ENCODE measurements at places on chromosomes 2 and 18.

DNA sequence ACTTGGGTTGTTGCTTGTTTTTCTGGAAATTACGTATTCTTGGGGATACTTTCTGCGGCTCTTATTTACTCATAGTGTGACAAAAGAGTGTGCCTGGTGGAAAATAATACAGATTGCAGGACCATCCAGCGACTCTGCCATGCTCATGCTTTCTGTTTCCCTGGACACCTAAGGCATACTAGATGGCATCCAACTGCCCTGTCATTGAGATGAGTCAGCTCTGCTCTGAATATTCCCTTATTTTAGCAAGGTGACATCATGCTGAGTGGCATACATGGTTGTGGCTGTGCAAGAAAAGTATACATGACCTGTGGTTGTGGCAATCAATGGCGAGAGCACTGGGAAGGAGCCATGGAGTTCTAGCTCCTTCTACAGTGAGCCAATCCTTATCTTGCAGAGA, 471.0 kb downstream of the TMEM182 start:
- H3K27me3 ChIP-seq, result no peaks in the 10 kb centered on the region
- H3K36me3 ChIP-seq, result no peaks in the 10 kb centered on the region
- no peak for DNase-seq
- H3K27ac ChIP-seq, result no peak overlapping the region
- H3K4me1 ChIP-seq, result no peaks in the 10 kb centered on the region
- H3K4me3 ChIP-seq, result no peak overlapping the region

GRCh38 chr18:78228974-78229373, 750.6 kb upstream of the SALL3 start:
- no peak for DNase-seq
- peaks cover 2% of the 10 kb centered on the region for H3K36me3 ChIP-seq
- no peaks in the 10 kb centered on the region for H3K27me3 ChIP-seq
- H3K4me1 ChIP-seq, result no peaks in the 10 kb centered on the region
- no peak overlapping the region for H3K4me3 ChIP-seq

- H3K27me3 ChIP-seq, result no peaks in the 10 kb centered on the region
- H3K36me3 ChIP-seq, result no peaks in the 10 kb centered on the region
- H3K27ac ChIP-seq, result no peak overlapping the region
- no peak overlapping the region for H3K4me3 ChIP-seq
- no peaks in the 10 kb centered on the region for H3K4me1 ChIP-seq
Measured at GRCh38 chr2:218022131-218022850, 19.5 kb upstream of the TNS1 start.

DNA sequence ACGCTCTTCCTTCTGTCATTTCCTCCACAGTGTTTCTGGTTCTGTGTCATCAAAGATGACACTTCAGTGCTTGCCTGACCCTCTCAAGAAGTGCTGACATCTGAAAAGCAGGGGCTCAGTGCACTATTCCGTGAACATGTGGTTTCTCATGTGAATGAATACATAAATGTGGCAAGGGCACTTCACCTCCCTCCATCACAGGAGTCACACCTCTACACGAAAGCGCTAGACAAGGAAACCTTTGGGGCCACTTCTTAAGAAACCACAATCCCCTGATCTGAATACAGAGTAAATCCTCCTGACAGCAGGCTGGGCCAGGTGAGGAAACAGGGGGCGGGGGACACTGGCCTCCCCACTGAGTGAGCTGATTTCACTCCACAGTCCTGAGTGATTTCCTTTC, 145.8 kb upstream of the ACAA2 start:
- DNase-seq, result peak; percentile 49
- no peak overlapping the region for H3K4me3 ChIP-seq
- H3K27me3 ChIP-seq, result peaks cover 7% of the 10 kb centered on the region
- peak overlapping the region; percentile 2 for H3K27ac ChIP-seq
- H3K36me3 ChIP-seq, result no peaks in the 10 kb centered on the region

- H3K27me3 ChIP-seq, result no peaks in the 10 kb centered on the region
- no peak for DNase-seq
- H3K27ac ChIP-seq, result no peak overlapping the region
Measured at GRCh38 chr2:157489983-157490382, 46.1 kb upstream of the CYTIP start.

- H3K4me1 ChIP-seq, result no peaks in the 10 kb centered on the region
- no peaks in the 10 kb centered on the region for H3K36me3 ChIP-seq
- H3K27ac ChIP-seq, result no peak overlapping the region
- no peak for DNase-seq
- H3K27me3 ChIP-seq, result no peaks in the 10 kb centered on the region
Measured at GRCh38 chr2:51243892-51244535, 212.1 kb upstream of the NRXN1 start.

DNA sequence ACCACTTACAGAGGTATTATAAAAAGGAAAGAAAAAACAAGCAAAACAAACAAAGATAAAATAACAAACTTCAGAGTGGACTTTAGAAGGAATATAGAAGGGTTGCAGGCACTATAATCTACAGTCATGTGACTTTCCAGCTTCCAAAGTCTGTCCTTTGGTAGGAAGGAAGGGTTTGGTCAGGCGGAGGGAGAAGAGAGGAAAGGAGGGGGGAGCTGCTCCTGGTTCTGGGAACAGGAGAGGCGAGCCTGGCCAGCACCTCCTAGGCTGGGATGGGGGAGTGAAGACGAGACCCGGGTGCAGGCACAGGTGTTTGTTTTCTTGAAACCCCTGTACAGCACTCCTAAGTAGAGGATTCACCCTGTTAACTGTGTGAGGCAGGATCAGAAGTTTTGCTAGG, 53.8 kb upstream of the GATA6 start:
- no peak for DNase-seq
- H3K36me3 ChIP-seq, result no peaks in the 10 kb centered on the region
- no peaks in the 10 kb centered on the region for H3K27me3 ChIP-seq
- no peak overlapping the region for H3K4me3 ChIP-seq
- H3K27ac ChIP-seq, result no peak overlapping the region

DNA sequence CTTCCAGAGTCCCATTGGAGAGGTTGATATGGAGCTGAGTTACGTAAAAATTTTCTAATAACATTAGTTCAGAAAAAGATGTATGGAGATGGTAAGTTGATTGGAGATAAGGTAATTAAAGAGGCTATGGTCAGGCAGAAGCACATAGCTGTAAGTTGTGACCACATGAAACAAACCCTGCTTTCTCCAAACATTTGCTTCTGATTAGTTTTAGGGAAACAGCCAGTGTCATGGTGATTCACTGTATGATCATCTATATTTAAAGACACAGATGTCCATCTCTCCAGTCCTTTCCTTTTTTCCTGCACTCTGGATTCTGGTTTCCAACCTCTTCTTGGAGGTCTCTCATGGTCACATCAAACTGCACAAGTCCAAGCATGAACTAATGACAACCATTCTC, 1550.8 kb upstream of the PIK3C3 start:
- H3K27me3 ChIP-seq, result no peaks in the 10 kb centered on the region
- no peak for DNase-seq
- H3K4me3 ChIP-seq, result no peak overlapping the region
- no peaks in the 10 kb centered on the region for H3K36me3 ChIP-seq
- H3K27ac ChIP-seq, result no peak overlapping the region
- no peaks in the 10 kb centered on the region for H3K4me1 ChIP-seq

- H3K36me3 ChIP-seq, result no peaks in the 10 kb centered on the region
- peaks cover 2% of the 10 kb centered on the region for H3K27me3 ChIP-seq
- no peaks in the 10 kb centered on the region for H3K4me1 ChIP-seq
- no peak for DNase-seq
- no peak overlapping the region for H3K4me3 ChIP-seq
- no peak overlapping the region for H3K27ac ChIP-seq
Measured at GRCh38 chr18:59628995-59629394, 68.2 kb downstream of the CCBE1 start.

DNA sequence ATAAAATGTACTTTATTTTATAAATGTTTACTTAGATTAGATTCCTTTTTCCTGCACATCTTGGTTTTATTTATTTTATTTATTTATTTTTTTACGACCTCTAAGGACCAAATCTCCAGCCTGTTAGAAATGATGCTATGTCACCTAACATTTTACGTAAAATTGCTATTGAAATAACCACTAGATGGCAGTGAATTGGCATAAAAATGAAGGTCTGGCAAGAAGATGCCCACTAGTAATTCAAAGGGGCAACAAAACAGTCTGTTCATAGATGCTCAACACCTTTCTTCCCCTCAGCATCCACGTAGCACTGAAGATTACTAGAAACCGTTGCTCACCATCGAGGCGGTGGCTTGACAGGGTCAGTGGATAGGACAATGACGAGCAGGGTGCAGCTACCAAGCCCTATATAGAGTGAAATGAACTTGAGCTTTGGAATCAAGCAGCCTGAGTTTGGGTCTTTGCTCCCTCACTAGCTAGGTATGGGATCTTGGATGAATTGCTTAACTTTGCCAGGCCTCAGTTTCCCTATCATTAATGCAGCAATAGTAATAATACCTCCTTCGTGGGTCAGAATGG, 128.7 kb upstream of the L3MBTL4 start:
- no peaks in the 10 kb centered on the region for H3K27me3 ChIP-seq
- DNase-seq, result no peak
- no peaks in the 10 kb centered on the region for H3K4me1 ChIP-seq
- H3K36me3 ChIP-seq, result no peaks in the 10 kb centered on the region

GRCh38 chr18:48934723-48935432, 15.9 kb downstream of the SMAD7 start:
- peaks cover 61% of the 10 kb centered on the region for H3K36me3 ChIP-seq
- peaks cover 94% of the 10 kb centered on the region for H3K4me1 ChIP-seq
- peak overlapping the region; percentile 60 for H3K4me3 ChIP-seq

- H3K27ac ChIP-seq, result no peak overlapping the region
- no peak overlapping the region for H3K4me3 ChIP-seq
- H3K27me3 ChIP-seq, result peaks cover 2% of the 10 kb centered on the region
- no peaks in the 10 kb centered on the region for H3K36me3 ChIP-seq
- no peak for DNase-seq
Measured at GRCh38 chr2:20184067-20184938, 40.6 kb downstream of the SDC1 start.

GRCh38 chr18:23938901-23939341, 75.6 kb upstream of the TTC39C start:
- DNase-seq, result no peak
- peaks cover 81% of the 10 kb centered on the region for H3K4me1 ChIP-seq
- H3K27me3 ChIP-seq, result peaks cover 3% of the 10 kb centered on the region
- H3K27ac ChIP-seq, result peak overlapping the region; percentile 87
- peaks cover 8% of the 10 kb centered on the region for H3K36me3 ChIP-seq
- H3K4me3 ChIP-seq, result no peak overlapping the region

DNA sequence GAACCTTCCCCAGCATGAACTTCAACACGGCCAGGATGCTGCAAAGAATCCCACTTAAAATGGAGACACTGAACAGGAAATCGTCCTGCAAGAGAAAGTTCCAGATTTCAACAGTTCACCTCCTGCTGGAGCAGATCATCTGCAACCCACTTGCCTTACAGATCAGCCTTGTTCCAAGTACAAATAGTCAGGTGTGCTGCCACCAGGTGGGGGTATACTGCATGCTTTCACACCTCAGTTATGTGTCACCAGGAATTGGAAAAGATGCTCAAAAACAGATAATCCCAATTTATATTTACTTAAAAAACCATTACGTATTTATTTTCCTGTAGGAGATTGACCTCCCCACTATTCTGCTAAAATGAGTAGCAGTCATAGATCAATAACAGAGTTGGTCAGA, 212.3 kb downstream of the MGAT5 start:
- H3K27ac ChIP-seq, result no peak overlapping the region
- no peaks in the 10 kb centered on the region for H3K4me1 ChIP-seq
- H3K36me3 ChIP-seq, result no peaks in the 10 kb centered on the region
- DNase-seq, result peak; percentile 43
- H3K4me3 ChIP-seq, result no peak overlapping the region

DNA sequence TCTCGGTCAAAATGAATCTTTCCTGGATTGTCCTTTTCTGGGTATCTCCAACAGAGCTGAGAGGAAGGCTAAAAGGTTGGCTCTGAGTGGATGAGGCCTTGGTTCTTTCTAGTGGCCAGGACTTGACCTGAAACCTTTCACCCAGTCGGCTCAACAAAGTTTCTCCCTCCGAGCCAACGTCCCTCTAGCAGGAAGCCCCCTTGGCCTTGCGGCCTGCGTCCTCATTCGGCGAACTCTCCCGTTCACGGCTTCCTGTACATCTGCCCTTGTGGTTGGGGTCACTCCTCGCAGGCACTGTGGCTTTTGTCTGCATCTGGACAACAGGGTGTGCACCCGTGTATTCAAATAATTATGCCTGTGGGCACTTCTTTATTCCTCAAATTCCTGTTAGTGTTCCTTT, 9.4 kb upstream of the SIX3 start:
- H3K4me1 ChIP-seq, result peaks cover 19% of the 10 kb centered on the region
- no peak overlapping the region for H3K4me3 ChIP-seq
- peaks cover 5% of the 10 kb centered on the region for H3K36me3 ChIP-seq
- DNase-seq, result no peak
- H3K27me3 ChIP-seq, result peaks cover 82% of the 10 kb centered on the region
- H3K27ac ChIP-seq, result no peak overlapping the region

All from activated CD4-positive, alpha-beta T cell treated with anti-CD3 and anti-CD28 coated beads, Interleukin-2, amount 10 ng/mL, durations not matched to agents 7 days and 5 days (primary cell).